ENCODE measurements at places on chromosomes 3 and 15. TPM values are rescaled to one million over a fixed set of nuclear protein-coding genes. Genes with fewer than 3 reads are reported as not detected.

DNA sequence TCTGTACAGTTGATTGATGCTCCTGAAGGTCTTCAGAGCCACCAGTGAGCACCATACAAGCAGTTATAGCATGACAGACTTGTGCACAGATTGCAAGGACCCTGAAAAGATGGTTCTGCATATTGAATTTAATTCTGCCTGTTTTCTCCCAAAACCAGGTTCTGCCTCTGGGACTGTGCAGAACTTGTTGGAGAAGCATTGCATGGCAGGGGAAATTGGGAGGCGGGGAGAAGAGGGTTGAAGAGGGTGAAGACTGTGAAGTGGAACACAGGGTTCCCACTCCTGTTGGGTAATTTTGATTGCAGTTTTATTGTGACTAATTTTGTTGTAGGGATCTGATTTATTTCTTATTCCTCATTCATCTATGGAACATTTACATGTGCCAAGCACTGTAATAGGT, 10.3 kb downstream of the ZNF80 start:
- no peak for DNase-seq

GRCh38 chr3:45079715-45080114, 53.6 kb downstream of the CLEC3B start:
- DNase-seq, result no peak

Gene CPLX3
- total RNA-seq, result 1.00 TPM

GRCh38 chr15:46080016-46080415, 445.2 kb downstream of the SQOR start:
- DNase-seq, result no peak

Gene WDR76
- 12.6 TPM for total RNA-seq

- DNase-seq, result no peak
Measured at GRCh38 chr3:35932995-35933394, 293.7 kb downstream of the ARPP21 start.

GRCh38 chr15:55434989-55435825, 26.9 kb downstream of the PIERCE2 start:
- DNase-seq, result peak; percentile 44

Gene GRK7
- total RNA-seq, result 0.09 TPM

- peak; percentile 77 for DNase-seq
Measured at GRCh38 chr3:197595470-197596185, 39.9 kb upstream of the BDH1 start.

DNA sequence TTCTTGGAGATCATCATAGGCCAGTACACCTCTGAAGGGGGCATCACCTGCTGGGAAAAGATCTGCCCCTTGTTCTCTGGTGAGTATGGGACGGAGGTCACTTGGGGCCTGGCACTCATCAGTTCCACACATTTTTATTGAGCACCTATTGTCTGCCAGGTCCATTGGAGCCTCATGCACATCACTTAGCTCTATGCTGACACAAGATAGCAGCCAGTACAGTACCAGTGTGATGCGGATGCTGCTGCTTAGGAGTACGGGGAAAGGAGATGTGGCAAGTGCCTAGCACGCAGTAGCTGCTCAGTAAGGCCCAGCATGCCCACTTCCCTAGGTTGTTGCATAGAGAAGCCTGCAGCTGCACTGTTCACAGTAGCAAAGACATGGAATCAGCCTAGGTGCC, 43.4 kb downstream of the SLC6A6 start:
- no peak for DNase-seq

- no peak for DNase-seq
Measured at GRCh38 chr3:5020242-5020722, 41.0 kb downstream of the BHLHE40 start.

DNA sequence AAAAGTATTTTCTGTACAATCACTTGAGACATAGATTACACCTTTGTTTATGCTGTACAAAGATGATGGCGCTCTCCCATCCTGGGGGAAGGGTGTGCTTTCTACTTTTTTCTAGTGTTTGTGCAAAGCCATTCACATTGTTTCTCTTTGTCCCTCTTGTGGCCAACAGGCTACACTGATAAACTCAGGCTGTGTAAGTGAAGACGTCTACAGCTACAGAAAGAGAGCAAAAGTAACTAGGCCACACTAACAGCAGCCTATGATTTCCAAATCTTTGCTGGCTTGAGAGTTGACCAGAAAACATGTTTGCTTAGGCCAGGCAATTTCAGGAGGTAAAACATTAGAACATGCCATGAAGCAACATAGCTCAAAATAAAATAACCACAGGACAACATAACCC, 75.1 kb downstream of the FOXB1 start:
- no peak for DNase-seq

DNA sequence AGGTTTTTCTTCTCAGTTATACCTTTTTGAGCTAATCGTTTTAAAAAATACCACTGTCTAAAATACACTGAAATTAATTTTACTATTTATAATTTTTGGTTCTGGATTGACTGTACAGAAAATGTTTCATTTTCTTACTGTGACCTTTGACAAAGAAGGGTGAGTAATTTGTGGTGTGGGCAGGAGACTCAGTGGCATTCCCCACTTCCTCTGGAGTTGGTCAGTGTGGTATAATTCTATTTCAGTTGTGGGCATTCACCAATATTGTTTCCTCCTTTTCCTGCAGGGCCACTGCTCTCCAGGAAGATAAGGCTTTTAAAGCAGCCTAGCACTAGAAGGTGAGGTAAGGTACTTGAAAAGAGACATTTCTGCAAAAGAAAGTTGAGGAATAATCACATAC, 6.5 kb downstream of the DAG1 start:
- no peak for DNase-seq

Gene ADAMTSL3
- total RNA-seq, result 1.4 TPM

Gene CCDC80
- total RNA-seq, result 12.8 TPM

Gene DRD3
- not detected for total RNA-seq

DNA sequence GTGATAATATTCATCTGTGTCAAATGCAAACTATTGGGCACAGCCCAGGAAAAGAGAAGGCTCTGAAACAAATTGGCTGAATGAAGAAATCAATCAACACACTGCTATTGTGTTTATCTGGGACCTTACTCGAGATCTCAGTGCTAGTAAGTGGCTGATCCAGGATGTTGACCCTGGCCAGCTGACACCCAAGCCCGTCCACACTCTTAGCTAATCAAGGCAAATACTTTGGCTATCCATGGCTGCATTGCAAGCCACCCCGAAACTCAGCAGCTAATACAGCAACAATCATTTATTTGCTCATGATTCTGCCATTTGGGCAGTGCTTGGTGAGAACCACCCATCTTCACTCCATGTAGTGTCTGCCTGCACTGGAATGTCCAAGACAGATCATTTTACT, 74.1 kb upstream of the UBE3A start:
- DNase-seq, result no peak

DNA sequence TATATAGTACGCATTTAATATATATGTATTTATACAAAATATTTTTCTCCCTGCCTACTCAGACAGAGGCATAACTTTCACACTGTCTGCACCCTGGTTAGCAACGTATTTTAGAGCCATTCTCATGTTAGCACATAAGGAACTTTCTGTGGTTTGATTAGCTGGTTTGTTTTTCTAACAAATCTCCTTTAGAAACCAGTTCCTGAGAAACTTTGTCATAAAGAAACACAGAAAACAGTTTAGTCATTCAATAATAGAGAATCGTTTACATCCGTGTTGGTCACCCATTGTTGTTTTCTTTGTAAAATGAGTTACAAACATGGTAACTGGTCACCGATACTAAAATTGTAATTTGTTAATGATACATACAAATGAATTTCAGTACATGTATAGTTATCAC, 5.9 kb upstream of the NGRN start:
- no peak for DNase-seq

Gene SLITRK3
- 14.3 TPM for total RNA-seq

Data from cerebellum (tissue), 4 donors.